ENCODE measurements at places on chromosomes 7 and 10. TPM values are rescaled to one million over a fixed set of nuclear protein-coding genes. Genes with fewer than 3 reads are reported as not detected.

Gene PARP12
- 181 TPM for total RNA-seq

Gene MPP7
- 13.7 TPM for total RNA-seq

GRCh38 chr7:76509931-76510877 is at the start of gene UPK3B:
UPK3B (plus strand) TSS chr7:76510552; CDS start chr7:76510653, 101 bp downstream.
- no peak for DNase-seq

GRCh38 chr7:116779931-116780330 is 82.5 kb upstream of the CAPZA2 start:
- DNase-seq = no peak

GRCh38 chr10:72561745-72562166 is 64.1 kb downstream of the MICU1 start:
- DNase-seq = no peak

DNA sequence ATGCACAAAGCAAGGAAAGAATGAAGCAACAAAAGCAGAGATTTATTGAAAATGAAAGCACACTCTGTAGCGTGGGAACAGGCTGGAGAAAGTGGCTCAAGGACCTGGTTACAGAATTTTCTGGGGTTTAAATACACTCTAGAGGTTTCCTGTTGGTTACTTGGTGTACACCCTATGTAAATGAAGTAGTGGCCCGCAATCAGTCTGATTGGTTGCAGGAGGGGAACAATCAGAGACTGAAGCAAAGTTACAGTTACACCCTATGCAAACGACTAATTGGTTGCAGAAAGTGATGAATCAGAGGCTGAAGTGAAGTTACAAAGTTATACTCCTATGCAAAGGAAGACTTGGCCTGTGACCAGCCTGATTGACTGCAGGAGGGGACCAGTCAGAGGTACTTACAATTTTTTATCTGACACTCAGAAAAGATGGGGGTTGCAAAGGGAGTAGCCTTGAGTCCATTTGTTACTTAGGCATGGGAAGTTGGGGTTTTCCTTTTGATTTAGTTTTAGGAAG is 3.6 kb upstream of the MTPN start:
- DNase-seq = no peak

DNA sequence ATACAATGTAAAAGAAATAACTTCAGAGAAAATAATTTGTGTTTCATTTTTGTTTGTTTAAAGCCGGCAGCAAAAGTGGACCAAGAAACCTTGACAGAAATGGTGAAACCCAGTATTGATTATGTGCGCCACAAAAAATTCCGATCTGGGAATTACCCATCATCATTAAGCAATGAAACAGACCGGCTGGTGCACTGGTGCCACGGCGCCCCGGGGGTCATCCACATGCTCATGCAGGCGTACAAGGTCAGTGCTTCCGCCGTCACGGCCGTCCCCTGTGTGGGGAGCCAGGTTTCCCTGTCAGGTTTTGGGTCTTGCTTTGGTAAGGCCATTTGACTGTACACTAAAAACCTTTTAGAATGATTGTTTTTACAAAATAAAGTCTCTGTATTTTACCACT is 46.7 kb downstream of the LANCL2 start:
- no peak for DNase-seq

GRCh38 chr7:6691103-6691502 is 15.6 kb downstream of the ZNF12 start:
- DNase-seq = no peak

- no peak for DNase-seq
Observed at GRCh38 chr10:52741851-52742250, 30.7 kb downstream of the MBL2 start.

GRCh38 chr7:1204460-1205140 is 28.1 kb upstream of the UNCX start:
- no peak for DNase-seq

DNA sequence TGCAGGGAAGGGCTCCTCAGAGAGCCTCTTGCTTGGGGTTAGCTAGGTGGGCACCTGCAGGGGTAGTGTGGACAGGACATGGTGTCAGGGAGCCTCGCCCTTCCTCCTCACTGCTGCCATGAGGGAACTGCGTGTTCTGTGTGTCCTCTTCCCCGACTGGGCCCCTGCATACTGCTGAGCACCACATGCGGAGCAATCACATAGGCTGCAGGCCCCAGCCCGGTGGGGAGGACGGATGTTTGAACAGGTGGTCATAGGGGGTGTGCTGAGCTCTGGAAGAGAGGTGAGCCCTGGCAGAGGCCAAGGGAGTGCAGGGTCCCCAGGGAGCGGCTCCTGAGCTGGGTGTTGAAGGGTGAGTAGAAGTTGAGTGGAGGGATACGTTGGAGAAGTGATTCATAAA is 48.3 kb upstream of the ZMIZ2 start:
- DNase-seq = no peak

DNA sequence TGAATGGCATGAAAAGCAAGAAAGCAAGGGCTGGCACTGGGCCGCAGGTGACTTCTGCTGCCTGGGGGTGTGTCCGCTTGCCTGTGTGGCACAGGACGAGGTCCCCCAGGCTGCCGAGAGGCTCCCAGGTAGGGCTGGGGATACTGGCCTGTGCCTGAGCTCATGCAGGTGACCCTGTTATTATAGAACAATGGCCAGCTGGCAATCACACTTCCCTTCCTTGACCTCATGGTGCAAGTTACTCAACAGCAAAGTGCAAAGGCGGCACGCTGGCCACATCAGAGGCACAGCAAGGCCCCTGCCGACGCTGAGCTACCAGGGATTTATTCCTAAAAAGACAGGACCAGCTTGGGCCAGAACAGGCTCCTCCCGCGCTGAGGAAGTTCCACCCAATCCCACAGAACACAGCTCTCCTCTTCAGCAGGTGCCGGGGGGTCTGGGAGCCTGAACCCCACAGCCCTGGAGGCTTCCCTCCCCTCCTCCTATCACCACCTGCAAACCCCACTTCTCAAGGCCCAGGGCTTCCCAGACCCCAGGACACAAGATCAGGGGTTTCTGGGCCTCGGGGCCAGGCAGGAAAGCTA is 1.4 kb upstream of the ADAM8 start:
- no peak for DNase-seq

Gene MRLN
- not detected for total RNA-seq

GRCh38 chr7:135372222-135372621 is 137.7 kb downstream of the CNOT4 start:
- no peak for DNase-seq

DNA sequence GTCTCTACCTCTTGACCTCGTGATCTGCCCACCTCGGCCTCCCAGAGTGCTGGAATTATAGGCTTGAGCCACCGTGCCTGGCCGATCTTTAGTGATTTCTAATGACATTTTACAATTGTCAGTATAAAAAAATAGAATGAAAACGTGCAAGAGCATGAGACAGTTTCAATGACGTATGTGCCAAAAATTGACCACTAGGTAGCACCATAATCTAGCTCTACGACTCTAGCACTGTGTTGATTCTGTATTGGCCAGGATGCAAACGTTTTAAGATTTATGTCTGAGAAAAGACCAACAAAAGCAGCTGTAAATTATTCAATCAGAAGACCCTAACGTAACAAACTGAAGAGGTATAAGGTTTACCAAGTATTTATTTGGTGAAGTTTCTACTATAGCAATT is 25.4 kb upstream of the EXOC6 start:
- DNase-seq = no peak

DNA sequence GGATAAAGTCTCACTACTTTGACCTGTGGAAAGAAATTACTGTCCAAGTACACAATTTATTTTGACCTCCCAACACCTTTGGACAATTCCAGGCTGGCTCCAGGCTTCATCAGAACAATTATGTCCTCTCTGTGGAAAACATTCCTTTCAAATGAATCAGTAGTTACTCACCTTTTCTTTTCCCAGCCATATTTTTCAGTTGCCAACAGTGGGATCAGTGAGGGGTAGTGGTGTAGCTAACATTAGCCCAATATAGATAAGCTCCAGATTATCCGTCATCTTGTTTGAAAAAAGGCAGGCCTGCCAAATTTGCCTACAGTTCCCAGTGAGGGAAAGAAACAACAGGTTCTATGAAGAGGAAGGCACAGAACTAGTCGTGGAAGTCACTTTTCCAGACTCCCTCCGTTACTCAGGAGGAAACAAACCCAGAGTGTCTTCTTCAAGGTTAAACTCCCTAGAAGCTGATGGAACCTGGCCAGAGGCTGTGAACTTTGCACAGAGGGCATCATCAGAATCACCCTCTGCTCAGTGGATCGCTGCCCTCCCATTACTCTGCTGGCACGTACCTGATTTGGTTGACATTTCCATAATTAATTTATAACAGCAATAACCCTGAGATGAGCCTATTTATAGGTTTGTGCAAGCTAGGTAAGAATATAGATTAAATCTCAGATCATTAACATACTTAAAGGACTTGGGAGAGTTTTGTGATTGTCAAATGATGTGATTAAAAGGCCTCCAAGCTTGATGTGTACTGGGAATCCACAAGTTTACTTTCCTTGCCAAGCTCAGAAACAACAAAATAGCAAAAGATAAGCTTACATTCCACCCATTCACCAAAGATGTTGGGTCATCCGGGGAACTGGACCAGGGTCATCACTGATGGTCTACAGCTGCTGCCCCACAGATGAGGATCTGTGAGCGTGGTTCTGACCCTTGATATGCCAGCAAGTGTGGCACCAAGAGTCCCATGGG is 654.6 kb upstream of the GALNT17 start:
- no peak for DNase-seq

DNA sequence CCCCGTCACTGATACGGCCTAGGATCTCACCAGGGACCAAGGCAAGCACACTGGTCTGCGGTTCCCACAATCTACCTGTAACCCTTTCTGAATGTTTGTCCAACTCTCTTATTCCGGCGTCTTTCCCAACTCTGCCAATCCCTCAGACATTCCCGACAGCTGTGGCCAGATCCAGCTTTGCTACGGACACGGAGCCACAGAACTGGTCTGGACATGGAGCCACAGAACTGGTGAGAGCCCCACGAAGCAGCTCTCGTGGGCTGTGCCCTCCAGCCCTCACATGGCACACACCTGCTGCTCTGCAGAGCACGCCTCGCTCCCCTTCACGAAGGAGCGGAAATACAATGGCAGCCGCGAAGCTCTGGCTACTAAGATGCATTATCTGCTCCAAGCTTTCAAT is 376.8 kb downstream of the DNAJB6 start:
- DNase-seq = no peak

- peak; percentile 4 for DNase-seq
Observed at GRCh38 chr7:24724451-24725190, 32.6 kb downstream of the GSDME start.

Gene CPN1
- total RNA-seq = not detected

Gene DNAJC9
- 13.8 TPM for total RNA-seq

Gene JCAD
- 3.6 TPM for total RNA-seq

DNA sequence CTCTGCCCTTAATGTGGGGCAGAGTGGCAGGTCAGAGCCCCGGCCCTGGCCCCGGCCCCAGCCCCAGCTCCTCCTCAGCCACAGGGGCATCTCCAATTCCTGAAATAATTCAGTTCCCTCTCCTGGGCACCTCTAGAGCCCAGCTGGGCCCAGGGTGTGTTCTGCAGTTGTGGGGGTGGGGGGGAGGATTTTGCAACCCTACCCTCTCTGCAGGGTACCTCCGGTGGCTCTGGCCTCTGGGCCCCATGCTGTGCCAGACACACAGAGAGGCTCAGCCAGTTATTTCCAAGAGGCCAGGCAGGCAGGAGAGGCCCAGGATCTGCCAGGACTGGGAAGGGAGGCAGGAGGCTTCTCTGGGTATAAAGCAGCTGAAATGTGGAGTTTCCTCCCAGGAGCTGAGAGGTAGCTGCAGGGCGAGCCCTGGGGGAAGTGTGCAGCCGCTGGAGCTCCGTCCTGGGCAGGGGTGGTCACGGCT is 47.9 kb downstream of the PWWP2B start:
- no peak for DNase-seq

Gene TAS2R3
- total RNA-seq = 6.3 TPM

DNA sequence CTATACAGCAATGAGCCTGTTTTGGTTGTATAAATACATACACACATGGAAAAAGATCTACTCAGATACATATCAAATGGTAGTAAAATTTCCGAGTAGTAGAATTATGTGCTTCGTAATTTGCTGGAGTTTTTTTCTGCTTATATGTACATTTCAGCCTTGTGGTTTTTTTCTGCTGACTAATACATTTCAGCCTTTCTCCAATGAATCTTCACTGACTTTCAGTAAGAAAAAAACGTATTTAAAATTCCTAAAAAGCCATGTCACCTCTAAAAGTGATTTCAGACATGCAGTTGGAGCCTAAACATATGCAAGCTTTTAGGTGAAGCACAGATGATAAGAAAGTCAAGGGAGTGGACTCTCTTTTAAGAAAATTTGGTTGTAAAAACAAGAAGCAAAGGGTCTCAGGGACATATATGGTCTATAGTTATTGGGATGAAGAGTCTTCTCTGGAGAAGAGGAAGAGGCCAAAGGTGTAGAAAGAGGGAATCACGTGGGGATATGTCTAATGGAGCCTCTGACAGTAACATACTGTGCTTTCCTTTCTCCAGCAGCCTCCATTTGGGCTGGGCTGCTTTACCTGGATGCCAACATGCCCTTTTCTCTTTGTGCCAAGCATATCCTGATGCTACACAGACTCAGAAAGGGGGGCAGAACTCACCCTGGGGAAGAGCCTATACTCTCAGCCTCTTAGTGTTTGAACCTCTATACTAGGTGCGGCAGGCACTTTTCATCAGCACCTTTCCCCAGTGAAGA is 2.4 kb downstream of the AMPH start:
- no peak for DNase-seq

Gene CCL24
- 27.1 TPM for total RNA-seq

Gene LIMK1
- total RNA-seq = 7.1 TPM

GRCh38 chr7:150447966-150448788 is 2.3 kb upstream of the GIMAP8 start:
- DNase-seq = no peak

GRCh38 chr7:83947260-83947659 is 247.3 kb downstream of the SEMA3A start:
- DNase-seq = no peak

GRCh38 chr10:71998119-71998839 is 34.1 kb downstream of the CHST3 start:
- DNase-seq = no peak

- DNase-seq = no peak
Observed at GRCh38 chr7:139899328-139899955, 70.4 kb downstream of the TBXAS1 start.

Gene TAC1
- total RNA-seq = not detected

DNA sequence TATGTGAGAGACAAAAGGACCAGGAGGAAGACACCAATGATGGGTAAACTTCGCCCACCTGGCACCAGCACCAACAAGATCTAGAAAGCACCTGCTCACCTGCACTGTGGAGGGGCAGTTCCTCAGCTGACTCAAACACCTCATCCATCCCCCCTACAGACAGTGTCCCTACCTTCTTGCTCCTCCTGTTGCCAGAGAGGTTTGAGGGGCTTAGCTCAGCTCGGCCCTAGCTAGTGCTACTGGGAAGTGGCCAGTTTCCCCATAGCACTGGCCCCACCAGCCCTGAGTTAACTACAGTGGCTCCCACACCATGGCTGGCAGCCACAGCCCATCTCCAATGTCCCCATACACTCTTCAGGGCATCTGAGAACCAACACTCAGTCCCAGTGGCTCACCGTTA is 70.8 kb downstream of the GRID1 start:
- peak; percentile 2 for DNase-seq

DNA sequence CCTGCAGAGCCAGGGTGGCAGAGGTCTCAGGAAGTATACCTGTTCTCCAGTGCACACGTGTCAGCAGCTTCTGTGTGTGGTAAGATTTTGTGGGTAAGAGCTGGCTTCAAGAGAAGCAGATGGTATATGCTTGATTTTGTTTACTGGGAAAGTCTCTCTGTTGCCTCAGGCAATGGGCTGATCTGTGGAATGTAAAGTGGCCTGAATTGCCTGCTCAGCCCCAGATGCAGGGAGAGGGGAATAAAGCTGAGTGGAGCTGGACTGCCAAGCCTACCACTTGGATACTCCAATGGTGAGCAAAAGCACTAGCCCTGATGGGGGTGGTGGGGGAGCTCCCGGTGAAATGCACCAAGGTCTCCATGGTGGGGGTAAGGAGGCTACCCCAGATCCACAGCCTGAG is 156.1 kb downstream of the WDR11 start:
- DNase-seq = no peak
